ENCODE measurements at places on chromosomes 1 and 21.

DNA sequence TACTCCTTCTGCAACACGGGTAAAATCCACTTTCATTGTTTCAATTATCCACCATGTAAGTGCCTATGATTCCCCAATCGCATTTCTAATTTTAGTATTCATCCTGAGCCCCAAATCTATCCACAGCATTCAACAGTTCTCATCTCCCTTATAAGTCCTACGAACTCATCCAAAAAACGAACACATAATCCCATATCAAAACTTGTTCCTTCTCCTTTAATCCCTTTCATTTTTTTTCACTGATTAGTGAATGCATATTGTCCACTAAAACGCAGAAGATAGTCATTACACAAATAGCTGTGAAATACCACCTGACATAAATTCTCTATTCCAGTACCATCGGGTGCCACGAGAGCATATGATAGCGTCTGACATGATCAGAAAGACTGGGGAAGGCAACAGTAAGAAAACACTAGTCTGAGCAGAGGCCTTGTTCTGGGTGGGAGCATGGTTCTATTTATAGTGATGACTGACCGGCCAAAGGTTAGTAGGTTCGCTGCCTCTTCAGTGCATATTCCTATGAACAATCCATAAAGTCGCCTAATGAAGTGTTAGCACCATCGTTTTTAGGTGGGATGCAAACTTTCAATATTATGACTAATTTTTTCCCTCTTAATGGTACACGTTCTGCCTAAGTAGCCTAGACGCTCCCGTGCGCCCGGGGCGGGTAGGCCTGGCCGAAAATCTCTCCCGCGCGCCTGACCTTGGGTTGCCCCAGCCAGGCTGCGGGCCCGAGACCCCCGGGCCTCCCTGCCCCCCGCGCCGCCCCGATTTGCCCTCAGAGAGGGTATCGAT lies 648 bp downstream of the ATP5PF start:
- DNase-seq: no peak

GRCh38 chr1:155324717-155325602 lies 4.3 kb downstream of the RUSC1 start:
- DNase-seq: peak; percentile 46

GRCh38 chr1:8457760-8458381 lies 140.0 kb downstream of the SLC45A1 start:
- no peak for DNase-seq

DNA sequence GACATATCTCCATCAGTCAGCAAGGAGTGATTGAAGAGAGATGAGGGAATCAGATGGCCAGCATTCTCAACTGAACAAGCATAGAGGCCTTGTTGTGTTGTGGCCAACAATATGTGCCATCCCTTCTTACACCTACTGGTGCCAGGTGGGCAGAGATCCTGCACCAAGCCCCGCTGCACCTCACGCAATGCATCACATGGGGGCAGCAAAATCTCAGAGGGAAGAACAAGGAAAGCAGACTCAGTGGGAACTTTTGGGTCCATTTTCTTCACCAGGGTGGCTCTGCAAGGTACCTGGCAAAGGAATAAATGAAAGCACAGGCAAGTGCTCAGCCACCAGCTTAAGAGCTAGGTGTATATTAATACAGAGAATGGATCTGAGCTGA lies 33.2 kb downstream of the HSD3B2 start:
- DNase-seq: no peak

DNA sequence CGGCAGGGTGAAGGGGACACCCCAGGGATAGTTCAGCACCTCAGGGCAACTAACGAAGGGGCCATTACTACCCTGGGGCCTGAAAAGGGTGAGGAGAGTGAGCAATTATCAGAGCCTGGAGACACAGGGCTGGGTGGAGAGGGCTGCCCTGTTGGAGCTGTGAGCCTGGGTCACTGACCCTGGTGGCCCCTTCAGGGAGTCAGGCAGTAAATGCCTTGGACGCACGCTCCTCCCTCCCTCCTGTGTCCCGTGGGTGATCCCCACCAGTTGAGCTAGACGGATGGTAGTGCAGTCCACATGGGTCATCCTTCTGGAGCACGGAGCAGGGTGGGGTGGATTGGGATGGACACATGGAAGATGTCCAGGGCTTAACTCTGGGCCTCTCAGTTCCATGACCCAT lies 305.3 kb downstream of the PTPRU start:
- no peak for DNase-seq

DNA sequence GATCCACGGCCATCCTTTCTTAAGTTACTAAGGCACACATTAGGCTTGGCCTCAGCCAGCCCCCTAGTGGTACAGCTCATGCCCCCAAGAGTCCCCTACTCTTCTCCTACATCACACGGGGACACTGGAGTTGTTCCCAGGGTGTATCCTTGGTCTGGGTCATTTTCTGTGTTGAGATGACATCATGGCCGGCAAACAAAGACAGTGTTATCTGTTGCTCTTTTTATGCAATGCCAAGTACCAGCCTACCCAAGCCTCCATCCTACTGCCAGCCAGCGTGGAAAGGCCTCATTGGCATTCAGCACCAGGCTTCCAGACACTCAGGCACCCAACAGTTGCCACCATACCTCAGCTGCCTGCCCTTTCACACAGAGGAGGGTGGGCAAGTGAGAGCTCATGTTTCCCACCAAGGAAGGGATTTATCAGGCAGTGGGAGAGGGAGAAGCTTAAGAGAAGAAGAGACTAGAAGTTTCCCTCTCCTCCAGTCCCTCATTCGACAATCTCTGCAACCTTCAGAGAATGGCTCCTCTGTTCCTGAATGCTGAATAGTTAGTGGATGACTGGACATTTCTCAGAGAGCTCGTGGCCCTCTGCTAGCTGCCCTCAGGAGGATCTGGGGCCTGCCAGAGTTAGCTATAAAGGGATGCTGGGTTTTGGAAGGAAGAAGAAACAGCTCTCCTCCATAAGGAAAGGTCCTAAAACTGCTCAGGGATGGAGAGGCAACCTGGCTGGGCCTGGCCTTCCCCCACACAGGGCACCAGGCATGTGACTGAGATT lies 17.7 kb downstream of the CBR1 start:
- no peak for DNase-seq

- no peak for DNase-seq
These were observed at the start of gene RHBG for GRCh38 chr1:156368889-156369684. Gene RHBG, plus strand, starts transcription at chr1:156369211. Its CDS starts 39 bp downstream, at chr1:156369250.

DNA sequence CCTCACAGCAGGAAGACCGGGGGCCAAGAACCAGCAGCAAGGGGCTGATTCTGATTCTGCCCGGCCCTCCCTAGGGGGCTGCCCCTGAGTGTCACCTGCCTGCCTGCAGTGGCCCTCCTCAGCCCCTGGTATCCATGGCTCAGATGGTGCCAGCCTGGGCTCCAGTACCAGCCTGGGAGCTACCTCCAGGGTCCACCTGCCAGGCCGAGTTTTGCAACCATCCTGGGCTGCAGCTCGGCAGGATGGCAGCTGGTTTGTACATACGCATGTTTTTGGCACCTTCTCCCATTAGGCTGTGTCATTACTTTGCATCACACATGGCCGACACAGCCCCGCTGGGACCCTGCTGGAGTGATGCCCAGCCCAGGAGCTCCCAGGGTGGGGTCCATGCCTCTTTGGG lies 93.3 kb upstream of the WNT4 start:
- DNase-seq: peak; percentile 24

- DNase-seq: no peak
These were observed 213.9 kb downstream of the TOMM20 start for GRCh38 chr1:234914606-234915290.

DNA sequence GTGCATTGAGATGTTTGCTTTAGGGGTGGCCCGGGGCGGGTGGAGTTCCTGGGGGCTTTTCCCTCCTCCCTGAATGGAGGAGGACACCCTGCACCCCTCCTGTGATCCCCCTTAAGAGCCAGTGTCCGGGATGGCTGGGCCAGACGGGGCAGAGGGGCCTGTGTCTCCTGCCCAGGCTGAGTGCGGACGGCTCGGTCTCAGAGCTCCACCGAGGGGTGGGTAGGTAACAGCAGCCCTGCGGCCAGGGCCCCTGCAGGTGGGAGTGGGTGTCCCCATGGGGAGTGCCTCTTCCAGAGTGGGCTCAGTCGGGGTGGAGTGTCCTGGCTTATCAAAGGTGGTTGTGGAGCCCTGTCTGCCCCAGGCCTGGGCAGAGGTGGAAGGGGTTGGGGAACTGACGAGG lies 23.1 kb downstream of the TP73 start:
- no peak for DNase-seq

GRCh38 chr21:46397993-46398392 lies 60.7 kb upstream of the DIP2A start:
- DNase-seq: no peak

DNA sequence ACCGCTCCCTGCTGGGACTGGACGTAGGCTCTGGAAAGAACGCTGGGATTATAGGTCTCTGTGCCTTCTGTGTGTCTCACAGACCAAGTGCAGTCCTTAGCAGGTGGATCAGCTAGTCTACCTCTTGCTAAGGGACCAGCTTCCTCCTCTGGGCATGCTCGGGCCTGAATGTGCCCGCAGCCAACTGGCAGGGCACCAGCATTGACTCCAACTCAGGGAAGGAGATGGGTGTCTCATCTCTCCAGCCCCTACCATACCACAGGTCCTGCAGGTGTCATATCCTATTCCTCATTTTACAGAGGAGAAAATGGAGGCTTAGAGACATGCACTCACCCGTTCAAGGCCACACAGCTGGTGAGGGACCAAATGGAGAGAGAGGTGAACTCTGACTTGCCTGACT lies 340.2 kb downstream of the PTPRU start:
- no peak for DNase-seq

GRCh38 chr1:206682111-206682510 lies 2.6 kb upstream of the MAPKAPK2 start:
- DNase-seq: no peak

GRCh38 chr21:41460578-41461527 lies 34.8 kb downstream of the MX1 start:
- DNase-seq: no peak

DNA sequence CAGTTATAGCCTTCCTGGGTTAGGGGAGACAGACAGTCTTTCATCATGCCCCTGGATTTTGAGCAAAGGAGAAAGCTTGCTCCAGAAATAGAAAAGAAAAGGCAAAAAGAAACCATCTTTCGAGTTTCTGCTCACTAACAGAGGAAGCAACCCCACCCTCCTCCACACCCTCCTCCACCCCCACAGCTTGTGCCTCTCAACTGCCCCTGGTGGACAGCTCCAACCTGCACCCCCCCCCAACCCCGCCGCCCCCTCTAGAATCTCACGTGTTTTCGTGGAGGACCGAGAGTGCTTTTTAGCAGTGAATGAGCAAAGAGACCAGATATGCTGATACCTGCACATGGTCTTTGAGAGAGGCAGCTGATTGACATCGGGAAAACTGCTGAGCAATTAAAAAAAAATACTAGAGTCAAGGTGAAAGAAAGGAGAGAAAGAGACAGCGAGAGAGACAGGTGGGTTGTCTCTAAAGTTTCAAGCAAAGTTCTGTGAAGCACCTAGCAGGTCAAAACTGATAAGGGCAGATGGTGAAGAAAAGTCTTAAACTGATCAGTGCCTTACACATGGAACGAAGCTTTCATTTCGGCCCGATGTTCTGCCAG lies 358.3 kb downstream of the KIF26B start:
- peak; percentile 23 for DNase-seq

GRCh38 chr1:53402891-53403655 lies 56.1 kb upstream of the DMRTB1 start:
- no peak for DNase-seq

GRCh38 chr21:37469441-37469840 lies 102.9 kb downstream of the DYRK1A start:
- DNase-seq: no peak

- DNase-seq: no peak
These were observed 384.2 kb upstream of the DUSP10 start for GRCh38 chr1:222126052-222126451.

DNA sequence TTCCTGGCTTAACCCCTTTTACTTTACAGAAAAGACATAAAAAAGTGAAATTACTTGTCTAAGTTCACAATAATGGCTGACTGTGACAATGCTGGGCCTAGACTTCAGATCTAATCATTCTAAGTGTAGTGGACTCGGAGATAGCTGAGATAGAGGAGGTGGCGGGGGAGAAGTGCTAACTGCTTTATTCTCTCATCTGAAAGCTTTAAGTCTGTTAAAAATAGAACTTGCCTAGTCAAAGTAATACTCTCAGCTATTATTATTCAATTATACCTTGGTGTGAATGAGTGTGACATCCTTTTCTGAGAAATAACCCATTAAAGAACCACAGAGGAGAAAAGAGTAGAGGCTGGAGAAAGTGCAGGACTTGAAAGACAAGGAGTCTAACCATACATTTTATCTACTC lies 96.1 kb upstream of the OLIG2 start:
- no peak for DNase-seq

DNA sequence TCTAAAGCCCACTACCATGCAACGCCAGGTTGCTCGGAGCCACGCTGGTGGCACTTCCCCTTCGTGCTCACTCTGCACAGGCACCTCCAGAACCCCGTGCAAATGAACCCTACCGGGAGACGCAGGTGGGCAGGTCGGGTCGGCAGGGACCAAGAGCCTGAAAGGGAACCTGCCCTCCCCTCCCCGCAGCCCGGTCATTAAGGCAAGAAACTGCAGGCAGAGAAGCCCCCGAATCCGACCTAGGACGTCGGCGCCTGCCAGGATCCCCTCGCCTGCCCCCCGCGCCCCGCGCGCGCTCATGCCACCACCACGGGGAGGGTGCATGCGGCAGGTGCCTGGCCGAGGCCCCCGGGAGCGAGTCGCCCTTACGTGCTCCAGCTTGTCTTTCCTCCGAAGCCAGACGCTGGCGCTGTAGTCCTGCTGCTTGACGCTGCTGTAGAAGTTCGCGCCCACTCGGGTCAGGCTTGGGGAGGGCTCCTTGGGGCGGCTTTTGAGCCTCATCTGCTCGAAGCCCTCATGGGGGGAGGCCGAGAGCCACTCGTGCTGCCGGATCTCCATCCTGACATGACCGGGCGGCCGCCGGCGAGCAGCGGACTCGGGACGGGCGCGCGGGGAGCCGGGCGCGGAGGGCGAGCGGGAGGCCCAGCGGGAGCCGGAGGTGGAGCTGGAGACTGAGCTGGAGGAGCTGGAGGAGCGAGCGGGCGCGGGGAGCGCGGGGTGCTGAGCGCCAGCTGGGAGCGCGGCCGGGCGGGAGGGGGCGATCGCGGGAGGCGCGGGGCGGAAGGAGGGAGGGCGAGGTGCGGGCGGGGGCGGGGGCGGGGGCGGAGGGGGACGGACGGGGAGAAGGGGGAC lies 552 bp downstream of the PLD5 start:
- DNase-seq: peak; percentile 62

GRCh38 chr1:47870480-47870879 lies 126.7 kb downstream of the TRABD2B start:
- DNase-seq: no peak

Measured in NCI-H524 (cell line).